Glutamatergic neuron (in vitro differentiated cells): ENCODE measurements at places on chromosomes 3 and 15.

- DNase-seq, result peak; percentile 19
These were observed 32.2 kb downstream of the GOLGA6A start for GRCh38 chr15:74050127-74050526.

DNA sequence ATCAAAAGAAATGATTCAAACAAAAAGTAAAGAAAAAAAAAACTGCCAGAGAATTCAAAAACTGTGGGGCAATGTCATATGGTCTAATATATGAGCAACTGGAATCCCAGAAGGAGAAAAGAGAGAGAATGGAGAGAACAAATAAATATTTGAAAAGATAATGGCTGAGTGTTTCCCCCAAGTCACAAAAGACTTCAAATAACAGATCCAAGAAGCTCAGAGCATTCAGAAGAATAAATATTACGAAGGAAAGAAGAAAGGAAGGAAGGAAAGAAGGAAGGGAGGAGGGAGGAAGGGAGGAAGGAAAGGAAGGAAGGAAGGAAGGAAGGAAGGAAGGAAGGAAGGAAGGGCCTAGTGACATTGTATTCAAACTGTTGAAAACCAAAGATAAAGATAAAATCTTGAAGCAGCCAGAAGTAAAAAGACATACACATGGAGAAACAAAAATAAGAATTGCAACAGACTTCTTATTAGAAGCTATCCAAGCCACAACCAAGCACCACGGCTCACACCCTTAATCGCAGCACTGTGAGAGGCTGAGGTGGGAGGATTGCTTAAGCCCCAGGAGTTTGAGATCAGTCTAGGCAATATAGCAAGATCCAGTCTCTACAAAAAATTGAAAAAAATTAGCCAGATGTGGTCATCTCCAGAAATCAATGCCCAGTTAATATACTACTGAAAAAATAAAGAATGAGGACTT is 118.9 kb upstream of the IGSF10 start:
- no peak for DNase-seq

DNA sequence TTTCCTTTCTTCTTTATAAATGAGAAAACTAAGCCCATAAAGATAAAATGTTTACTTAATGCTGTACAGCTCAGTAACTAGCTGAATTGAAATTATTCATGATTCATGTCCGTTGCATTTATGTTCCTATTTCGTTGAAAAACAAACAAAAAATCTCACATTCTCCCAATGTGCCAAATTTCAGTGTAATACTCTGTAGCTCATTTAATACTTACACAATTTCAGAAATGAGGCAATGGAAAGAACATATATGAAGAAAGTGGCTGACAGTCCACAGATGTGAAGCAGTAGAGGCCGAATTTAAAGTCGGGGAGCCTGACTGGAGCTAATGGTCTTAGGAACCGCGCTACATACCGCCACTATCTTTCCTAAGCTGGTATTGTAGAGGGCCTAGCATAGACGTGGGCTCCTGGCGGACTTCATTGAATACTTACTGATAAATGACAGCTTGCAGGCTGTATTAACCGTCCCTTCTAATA is 651 bp downstream of the PLSCR2 start:
- no peak for DNase-seq

GRCh38 chr3:77524463-77524862 is 484.6 kb downstream of the ROBO2 start:
- DNase-seq, result no peak

- DNase-seq, result no peak
These were observed 24.3 kb upstream of the FBXL22 start for GRCh38 chr15:63572749-63573464.

GRCh38 chr3:134153761-134154160 is 96.9 kb downstream of the RYK start:
- DNase-seq, result no peak

GRCh38 chr15:92393071-92393979 is at the start of gene ST8SIA2:
ST8SIA2 (plus strand) TSS chr15:92393881; CDS start chr15:92394065, 184 bp downstream.
- peak; percentile 89 for DNase-seq

- DNase-seq, result no peak
These were observed 584.4 kb downstream of the PDCD6IP start for GRCh38 chr3:34382859-34383258.

GRCh38 chr3:36698314-36698713 is 66.0 kb downstream of the DCLK3 start:
- no peak for DNase-seq

- no peak for DNase-seq
These were observed 31.6 kb upstream of the ABHD10 start for GRCh38 chr3:111947231-111947630.

- no peak for DNase-seq
These were observed 444.2 kb upstream of the GOLIM4 start for GRCh38 chr3:168539909-168540308.

GRCh38 chr3:63656786-63657185 is 4.3 kb downstream of the SNTN start:
- DNase-seq, result no peak

DNA sequence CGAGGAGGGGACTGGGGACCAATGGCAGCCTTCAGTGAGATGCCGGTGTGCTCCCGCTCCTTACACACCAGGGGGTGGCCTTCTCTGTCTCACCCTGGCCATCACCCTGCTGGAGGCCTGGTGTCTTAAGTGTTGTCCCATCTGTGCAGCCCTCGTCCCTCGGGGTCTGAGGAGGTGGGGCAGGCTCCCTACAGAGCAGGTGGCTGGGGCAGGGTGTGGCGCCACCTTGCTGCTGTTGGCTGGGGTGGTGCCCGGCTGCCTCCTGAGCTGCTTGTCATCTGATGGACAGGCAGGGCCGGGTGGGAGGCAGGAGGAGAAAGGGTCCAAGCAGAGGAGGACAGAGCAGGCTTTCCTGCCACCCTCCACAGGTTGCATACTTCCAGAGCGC is 25.9 kb downstream of the PTPN23 start:
- DNase-seq, result no peak
